ENCODE measurements at places on chromosomes 11 and 22. TPM values are rescaled to one million over a fixed set of nuclear protein-coding genes. Genes with fewer than 3 reads are reported as not detected.

GRCh38 chr22:23793326-23793725 lies 6.6 kb downstream of the SMARCB1 start:
- peaks cover 63% of the 10 kb centered on the region for H3K36me3 ChIP-seq
- DNase-seq = peak; percentile 57
- no peaks in the 10 kb centered on the region for H3K27me3 ChIP-seq
- H3K4me3 ChIP-seq = no peak overlapping the region

DNA sequence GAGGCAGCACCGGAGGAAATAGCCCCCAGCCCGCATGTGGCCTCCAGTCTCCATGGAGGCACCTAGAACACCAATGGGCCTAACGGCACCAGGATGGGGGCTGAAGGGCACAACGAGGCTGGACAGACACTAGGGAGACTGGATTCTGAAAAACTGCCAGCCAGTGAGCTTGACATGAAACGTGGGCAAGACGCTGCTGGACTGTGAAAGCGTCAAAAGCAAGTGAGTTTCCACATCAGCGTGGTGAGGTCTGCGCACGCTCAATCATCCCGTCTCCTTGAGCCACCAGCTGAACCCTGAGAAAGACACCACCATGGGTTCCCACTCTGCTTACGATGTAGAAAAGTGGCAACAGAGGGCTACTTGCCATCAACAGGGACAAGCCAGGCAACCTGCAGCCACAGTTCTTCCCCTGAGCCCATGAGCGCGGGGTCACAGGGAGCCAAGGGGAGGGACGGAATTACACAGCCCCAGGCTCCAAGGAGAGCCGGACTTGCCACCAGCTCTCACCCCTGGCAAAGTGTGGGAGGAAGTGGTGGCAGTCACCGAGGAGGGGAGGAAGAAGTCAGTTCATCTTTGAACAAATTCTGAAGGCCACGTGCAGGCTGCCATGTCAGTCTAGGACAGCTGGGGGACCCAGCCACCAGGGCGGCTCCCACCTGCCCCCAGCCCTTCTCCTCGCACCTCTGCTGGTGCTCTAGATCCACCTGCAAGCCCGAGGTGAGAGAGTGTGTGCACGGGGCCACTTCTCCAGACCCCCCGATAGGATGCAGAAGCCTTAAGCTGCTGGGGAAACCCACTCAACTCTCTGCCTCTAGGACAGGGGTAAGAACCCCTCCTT lies 131.1 kb downstream of the MPPED1 start:
- no peaks in the 10 kb centered on the region for H3K4me1 ChIP-seq
- no peak for DNase-seq
- no peak overlapping the region for H3K4me3 ChIP-seq
- H3K27me3 ChIP-seq = no peaks in the 10 kb centered on the region

- no peak overlapping the region for H3K27ac ChIP-seq
- H3K36me3 ChIP-seq = no peaks in the 10 kb centered on the region
- no peaks in the 10 kb centered on the region for H3K4me1 ChIP-seq
- no peak for DNase-seq
Observed at GRCh38 chr11:83922318-83922717, 636.2 kb upstream of the CCDC90B start.

GRCh38 chr22:22903355-22903777 lies 15.8 kb downstream of the IGLL5 start:
- no peak overlapping the region for H3K4me3 ChIP-seq
- no peak overlapping the region for H3K27ac ChIP-seq
- H3K36me3 ChIP-seq = no peaks in the 10 kb centered on the region
- H3K27me3 ChIP-seq = no peaks in the 10 kb centered on the region

DNA sequence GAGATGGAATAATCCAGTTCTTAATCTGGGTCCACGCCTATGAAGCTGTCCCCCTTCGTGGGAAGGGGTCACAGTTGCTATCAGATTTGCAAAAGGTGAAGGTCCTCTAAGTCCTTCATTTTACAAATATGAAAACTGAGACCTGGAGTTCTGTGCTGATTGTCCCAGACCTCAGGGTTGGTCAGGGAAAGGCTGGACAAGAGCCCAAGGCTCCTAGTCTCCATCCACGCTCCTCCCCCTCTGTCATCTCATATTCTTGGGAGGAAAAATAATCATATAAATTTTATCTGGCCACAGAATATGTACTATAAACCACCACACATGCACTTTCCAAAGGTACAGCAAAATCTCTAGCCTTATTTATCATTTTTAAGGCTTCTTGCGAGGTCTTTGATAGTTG lies 5.5 kb downstream of the PACSIN2 start:
- H3K36me3 ChIP-seq = no peaks in the 10 kb centered on the region
- no peak overlapping the region for H3K27ac ChIP-seq
- DNase-seq = no peak
- peaks cover 9% of the 10 kb centered on the region for H3K4me1 ChIP-seq
- H3K27me3 ChIP-seq = no peaks in the 10 kb centered on the region

GRCh38 chr11:27699926-27700350 lies 317 bp downstream of the BDNF start:
- H3K4me3 ChIP-seq = peak overlapping the region; percentile 82
- no peaks in the 10 kb centered on the region for H3K4me1 ChIP-seq
- DNase-seq = peak; percentile 72
- no peaks in the 10 kb centered on the region for H3K36me3 ChIP-seq
- peaks cover 78% of the 10 kb centered on the region for H3K27me3 ChIP-seq

- H3K36me3 ChIP-seq = no peaks in the 10 kb centered on the region
- no peaks in the 10 kb centered on the region for H3K4me1 ChIP-seq
- H3K27me3 ChIP-seq = no peaks in the 10 kb centered on the region
- H3K27ac ChIP-seq = no peak overlapping the region
Observed at GRCh38 chr11:64437426-64437825, 78.5 kb downstream of the RPS6KA4 start.

DNA sequence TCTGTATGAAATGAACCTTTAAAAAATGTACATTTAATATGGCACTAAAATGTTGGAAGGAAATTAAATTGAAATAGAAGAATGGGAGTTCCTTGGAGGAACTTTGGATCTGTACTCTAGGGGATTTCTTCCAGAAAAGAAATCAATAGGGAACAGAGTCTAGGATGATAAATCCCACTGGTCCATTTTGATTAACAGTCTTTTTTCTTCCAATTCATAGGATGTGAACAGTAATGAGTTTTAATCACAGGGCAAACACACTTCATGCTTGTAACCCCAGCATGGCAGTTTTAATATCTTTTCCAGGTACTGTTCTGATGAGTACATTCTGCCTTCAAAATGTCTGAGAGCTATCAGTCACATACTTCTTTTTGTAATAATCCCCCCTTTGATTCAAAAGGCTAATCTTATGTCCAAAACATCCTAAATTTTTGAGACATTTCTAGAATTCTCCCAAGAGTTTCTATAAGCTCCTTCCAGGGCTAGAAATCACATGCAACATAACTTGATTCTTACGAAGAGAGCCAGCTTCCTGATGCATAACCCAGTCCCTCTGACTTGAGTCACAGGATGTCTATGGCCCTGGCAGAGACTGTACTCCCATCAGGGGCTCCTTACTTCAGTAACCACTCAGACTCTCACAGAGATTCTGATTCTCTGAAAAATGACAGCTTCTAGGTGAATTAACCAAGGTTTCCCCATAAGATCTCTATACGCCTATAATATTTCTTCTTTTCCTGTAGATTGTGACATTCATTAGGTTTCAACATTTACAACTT lies 112.9 kb downstream of the SLC36A4 start:
- H3K4me3 ChIP-seq = no peak overlapping the region
- H3K36me3 ChIP-seq = no peaks in the 10 kb centered on the region
- no peaks in the 10 kb centered on the region for H3K27me3 ChIP-seq
- H3K4me1 ChIP-seq = peaks cover 18% of the 10 kb centered on the region

GRCh38 chr11:125272092-125272491 lies 107.5 kb downstream of the PKNOX2 start:
- peaks cover 9% of the 10 kb centered on the region for H3K4me1 ChIP-seq
- DNase-seq = no peak
- H3K4me3 ChIP-seq = no peak overlapping the region
- H3K27ac ChIP-seq = no peak overlapping the region
- H3K36me3 ChIP-seq = no peaks in the 10 kb centered on the region

DNA sequence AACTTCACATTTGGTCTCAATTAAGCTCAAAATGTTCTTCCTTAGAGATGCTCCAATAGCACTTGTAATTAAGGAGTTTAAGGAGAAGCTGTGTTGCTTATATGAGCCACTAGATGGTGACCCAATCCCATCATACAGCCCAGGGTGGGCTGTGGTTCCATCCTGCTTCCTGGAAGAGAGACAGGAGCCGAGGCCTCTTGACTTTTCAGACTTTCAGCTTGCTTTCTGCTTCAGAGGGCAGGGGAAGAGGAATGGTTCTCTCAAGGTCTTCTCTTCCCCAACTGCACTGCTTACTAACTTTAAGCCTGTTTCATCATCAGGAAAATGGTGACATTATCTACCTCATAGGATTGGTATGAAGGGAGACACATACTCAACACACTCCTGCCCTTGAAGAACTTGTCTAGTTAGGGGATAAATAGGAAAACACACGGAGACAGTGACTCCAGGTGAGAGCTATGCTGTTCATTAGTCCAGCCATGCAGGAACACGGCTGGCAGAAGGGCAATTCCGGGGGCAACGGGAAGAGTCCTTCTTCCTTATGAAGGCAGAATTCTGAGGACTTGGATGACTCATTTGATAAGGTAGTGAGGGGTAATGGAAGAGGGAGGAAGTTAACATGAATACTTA lies 20.1 kb downstream of the TMEM218 start:
- no peak overlapping the region for H3K27ac ChIP-seq
- peak; percentile 87 for DNase-seq
- no peaks in the 10 kb centered on the region for H3K4me1 ChIP-seq
- H3K4me3 ChIP-seq = no peak overlapping the region

DNA sequence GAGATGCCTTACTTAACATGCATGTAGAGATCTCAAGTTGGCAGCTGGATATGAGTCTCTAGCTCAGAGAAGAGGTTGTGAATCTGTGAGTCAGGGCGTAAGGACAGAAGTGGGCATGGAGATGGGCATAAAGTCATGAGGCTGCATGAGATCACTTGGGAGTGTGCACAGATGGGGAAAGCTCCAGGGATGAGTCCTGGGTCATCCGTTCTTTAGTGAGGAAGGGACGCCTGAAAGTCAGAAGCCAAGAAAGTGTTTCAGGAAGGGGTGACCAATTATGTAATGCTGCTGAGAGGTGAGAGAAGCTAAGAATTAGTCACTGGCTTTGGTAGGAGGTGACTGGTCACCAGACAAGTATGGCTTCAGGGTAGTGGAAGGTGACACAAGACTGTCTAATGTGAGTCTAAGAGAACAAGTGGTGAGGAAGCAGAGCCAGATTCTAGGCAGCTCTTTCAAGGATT lies 6.7 kb downstream of the ACP2 start:
- H3K4me1 ChIP-seq = no peaks in the 10 kb centered on the region
- no peak for DNase-seq
- H3K27me3 ChIP-seq = no peaks in the 10 kb centered on the region
- no peak overlapping the region for H3K27ac ChIP-seq

GRCh38 chr11:70066136-70066520 lies 12.0 kb upstream of the ANO1 start:
- no peak for DNase-seq
- no peak overlapping the region for H3K27ac ChIP-seq
- H3K27me3 ChIP-seq = peaks cover 12% of the 10 kb centered on the region
- H3K4me3 ChIP-seq = no peak overlapping the region
- H3K36me3 ChIP-seq = no peaks in the 10 kb centered on the region

DNA sequence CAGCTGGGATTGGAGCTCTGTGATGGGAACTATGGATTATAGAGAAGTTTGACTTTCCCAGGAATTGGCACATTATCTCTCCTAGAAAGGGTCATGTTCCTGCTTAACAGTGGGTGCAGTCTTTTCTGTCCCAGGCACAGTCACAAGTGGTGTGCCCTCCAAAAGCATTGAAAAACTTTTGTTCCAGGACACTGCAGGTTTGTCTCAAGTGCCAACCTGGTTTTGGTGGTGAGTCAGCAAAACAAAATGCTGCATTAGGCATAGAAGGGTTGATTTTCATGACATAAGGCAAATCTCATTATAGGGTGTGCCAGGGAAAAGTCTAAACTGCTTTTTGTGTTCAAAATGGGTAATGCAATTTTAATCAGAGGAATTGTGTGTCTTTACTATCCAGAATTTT lies 4.9 kb downstream of the HTATIP2 start:
- H3K4me1 ChIP-seq = peaks cover 2% of the 10 kb centered on the region
- H3K27ac ChIP-seq = no peak overlapping the region
- DNase-seq = no peak
- H3K36me3 ChIP-seq = no peaks in the 10 kb centered on the region

- H3K4me3 ChIP-seq = no peak overlapping the region
- no peak for DNase-seq
- no peaks in the 10 kb centered on the region for H3K36me3 ChIP-seq
Observed at GRCh38 chr11:29214833-29215232, 802.0 kb downstream of the KCNA4 start.

DNA sequence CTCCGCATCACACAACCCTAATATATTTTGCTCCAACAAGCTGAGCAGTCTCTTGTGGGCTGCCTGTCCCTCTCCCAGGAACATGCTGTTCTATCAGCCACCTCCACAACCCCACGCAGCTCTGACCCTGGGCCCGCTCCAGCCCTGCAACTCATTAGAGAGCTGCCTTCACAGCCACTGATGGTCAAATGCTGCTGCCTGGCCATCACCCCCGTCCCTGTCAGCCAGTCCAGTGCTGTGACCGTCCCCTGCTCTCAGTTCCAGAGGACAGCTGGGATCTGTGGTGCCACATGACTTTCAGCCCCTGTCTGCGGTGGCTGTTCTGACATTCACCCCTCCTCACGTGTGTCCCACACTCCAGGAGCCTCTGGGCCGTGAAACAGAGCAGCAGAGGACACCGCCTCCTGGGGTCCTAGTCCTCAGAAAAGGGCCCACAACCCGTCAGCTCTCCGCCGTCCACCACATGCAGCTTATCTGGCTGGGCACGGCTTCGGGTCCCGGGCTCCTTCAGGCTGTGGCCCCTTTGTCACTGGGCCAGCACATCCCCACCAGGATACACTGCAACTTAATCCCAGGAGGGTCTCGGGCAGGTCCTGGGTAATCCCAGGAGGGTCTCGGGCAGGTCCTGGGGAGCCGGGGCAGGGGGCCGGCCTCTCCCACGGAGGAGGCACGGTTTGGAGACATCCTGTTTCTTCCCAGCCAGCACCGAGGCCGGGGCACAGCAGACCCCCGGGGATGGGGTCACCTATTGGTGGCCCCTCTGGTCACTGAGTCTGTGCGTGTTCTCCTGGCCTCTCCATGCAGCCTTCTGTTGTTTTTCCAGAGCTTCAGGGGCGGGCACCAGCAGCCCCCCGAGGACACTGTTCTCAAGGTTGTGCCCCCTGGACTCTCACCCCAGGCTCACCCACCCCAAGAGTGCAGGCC lies 15.1 kb downstream of the CRELD2 start:
- no peak overlapping the region for H3K27ac ChIP-seq
- no peak for DNase-seq
- H3K4me3 ChIP-seq = no peak overlapping the region
- H3K4me1 ChIP-seq = no peaks in the 10 kb centered on the region
- H3K27me3 ChIP-seq = peaks cover 15% of the 10 kb centered on the region

The C11orf65 gene
- 1.8 TPM for total RNA-seq

The TMEM86A gene
- 7.8 TPM for total RNA-seq

The PATE4 gene
- total RNA-seq = not detected
